Lung microvascular endothelial cell (primary cell): ENCODE measurements at places on chromosomes 3 and 15.

DNA sequence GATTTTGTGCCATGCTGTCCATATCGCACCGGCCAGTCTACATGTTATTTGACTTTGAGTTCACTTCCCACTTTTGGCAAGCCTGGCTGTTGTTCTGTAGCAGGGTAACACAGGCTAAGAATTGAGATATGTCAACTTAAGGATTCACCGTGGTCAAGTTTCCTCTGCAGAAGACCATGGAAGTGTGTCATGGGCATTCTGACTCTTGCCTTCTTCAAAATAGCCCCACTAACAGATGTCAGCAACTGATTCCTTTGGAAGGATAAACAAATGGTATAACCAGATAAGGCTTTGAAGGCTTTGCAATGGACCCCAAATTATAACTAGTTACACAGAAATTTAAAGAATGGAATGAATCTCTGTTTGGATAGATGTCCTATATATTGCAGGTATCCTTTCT, 20.1 kb upstream of the CD47 start:
- DNase-seq: no peak

GRCh38 chr3:37586280-37586679, 275.4 kb upstream of the CTDSPL start:
- no peak for DNase-seq

GRCh38 chr3:37489355-37489754, 315.0 kb upstream of the LRRFIP2 start:
- DNase-seq: no peak

- DNase-seq: no peak
Observed at GRCh38 chr15:98678484-98678883, 30.1 kb downstream of the IGF1R start.

DNA sequence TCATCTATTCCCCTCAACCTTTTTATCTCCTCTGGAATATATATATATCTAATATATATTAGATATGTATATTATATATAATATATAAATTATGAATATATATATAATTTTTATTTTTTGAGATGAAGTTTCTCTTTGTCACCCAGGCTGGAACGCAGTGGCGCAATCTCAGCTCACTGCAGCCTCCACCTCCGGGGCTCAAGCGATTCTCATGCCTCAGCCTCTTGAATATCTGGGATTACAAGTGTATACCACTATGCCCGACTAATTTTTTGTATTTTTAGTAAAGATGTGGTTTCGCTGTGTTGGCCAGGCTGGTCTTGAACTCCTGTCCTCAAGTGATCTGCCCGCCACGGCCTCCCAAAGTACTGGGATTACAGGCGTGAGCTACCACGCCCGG, 22.2 kb downstream of the PXYLP1 start:
- DNase-seq: no peak
